ENCODE measurements at places on chromosomes 13 and 19. TPM values are rescaled to one million over a fixed set of nuclear protein-coding genes. Genes with fewer than 3 reads are reported as not detected.

Gene PVR
- polyA plus RNA-seq, result 15.8 TPM

Gene ATP8A2
- 0.12 TPM for polyA plus RNA-seq

Gene FCAR
- 2.2 TPM for polyA plus RNA-seq

Gene C19orf85
- polyA plus RNA-seq, result not detected

Gene TYROBP
- polyA plus RNA-seq, result 38.4 TPM

Gene CYP2S1
- 19.9 TPM for polyA plus RNA-seq

Gene ZNF66
- polyA plus RNA-seq, result 0.53 TPM

Gene KLF2
- 69.5 TPM for polyA plus RNA-seq

Gene PALM3
- 22.5 TPM for polyA plus RNA-seq

Gene CYP4F2
- 0.13 TPM for polyA plus RNA-seq

Gene VSTM2B
- polyA plus RNA-seq, result not detected

Gene PRTN3
- polyA plus RNA-seq, result 0.15 TPM

Gene TBXA2R
- polyA plus RNA-seq, result 1.2 TPM

Gene DNAAF3
- not detected for polyA plus RNA-seq

Gene ANGPTL4
- polyA plus RNA-seq, result 62.9 TPM

Gene ZNF607
- 0.76 TPM for polyA plus RNA-seq

Gene WDR88
- polyA plus RNA-seq, result not detected

Gene CALR3
- polyA plus RNA-seq, result not detected

Gene DNAJC15
- 12.4 TPM for polyA plus RNA-seq

Gene ZFP82
- 1.5 TPM for polyA plus RNA-seq

Measured in stomach (tissue), 19 donors.